SHP77 (cell line): ENCODE measurements at places on chromosomes 16 and 17.
A peak's percentile ranks its signal among the peaks of the same experiment; 100 is the strongest.

DNA sequence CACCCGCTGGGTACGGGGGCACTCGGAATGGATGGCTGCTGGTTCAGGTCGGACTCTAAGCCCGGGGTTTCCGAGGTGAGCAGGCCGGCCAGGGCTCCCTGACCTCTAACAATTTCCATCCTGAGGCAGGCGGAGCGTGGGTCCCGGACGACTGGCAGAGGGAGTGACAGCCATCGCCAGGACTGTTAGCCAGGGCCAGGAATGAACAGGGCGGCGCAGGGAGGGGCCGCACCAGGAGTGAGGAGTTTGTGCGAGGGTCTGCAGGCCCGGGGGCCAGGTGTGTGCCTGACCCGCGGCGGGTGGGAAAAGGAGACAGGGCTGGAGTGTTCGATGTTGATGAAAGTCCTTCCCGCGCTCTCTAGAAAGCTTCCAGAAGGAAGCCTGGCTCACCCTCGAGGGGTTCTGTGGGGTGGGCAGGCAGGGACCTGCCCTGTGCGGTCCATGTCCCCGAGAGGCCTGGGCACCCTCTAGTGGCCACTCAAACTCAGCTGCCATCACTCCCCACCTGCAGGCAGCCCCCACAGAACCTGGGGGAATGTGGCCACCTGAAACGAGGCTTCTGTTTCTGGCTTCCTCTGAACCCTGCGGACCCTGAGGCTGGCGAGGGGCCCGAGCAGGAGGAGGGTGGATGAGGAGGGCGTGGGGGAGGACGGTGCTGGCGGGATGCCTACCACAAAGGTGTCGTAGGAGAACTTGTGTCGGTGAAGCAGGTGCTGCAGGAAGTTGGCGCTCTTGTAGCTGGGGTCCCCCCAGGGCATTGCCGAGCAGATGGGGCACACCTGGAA, 8.2 kb downstream of the RNF166 start:
- no peak for DNase-seq

DNA sequence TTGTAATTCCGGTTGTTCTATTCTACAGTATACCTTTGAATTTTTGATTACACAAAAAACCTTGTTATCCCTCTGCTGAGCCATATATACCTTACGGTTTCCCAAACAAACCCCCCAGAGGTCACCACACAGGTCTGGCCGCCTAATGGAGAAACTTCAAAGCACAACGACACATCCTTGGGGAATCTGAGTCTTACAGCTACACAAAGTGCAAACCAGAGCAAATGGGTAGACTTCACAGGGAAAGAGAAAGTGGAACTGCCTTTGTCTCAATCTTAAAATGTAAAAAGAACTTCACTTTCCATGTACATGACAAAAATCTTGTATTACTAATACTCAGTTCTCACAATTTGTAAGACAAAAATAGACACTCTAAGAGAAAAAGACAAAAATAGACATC, 2.7 kb downstream of the FBXO31 start:
- no peak for DNase-seq

DNA sequence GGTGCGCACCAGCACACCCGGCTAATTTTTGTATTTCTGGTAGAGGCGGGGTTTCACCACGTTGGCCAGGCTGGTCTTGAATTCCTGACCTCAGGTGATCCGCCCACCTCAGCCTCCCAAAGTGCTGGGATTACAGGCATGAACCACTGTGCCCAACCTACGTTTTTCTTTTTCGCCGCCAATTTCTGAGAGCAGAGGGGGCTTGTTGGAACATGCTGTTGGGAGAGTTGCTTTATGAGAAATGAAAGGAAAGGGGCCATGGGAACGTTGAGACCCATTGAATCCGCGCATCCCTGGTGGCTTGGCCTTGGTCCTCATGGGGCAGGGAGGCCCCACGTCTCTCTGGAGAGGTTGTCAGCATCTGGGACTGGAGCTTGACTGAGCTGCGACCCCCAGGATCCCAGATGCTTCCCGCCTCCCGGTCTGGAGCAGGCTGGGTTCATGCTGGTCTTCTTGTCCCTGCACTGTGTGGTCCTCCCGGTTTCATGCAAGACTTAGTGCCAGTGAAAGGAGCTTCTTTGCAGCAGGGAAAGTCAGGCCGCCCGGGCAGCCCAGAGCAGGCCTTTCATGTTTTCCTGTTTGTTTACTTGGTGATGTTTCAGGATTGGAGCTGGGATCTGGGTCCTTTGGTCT, 22.8 kb downstream of the CRISPLD2 start:
- DNase-seq = no peak

DNA sequence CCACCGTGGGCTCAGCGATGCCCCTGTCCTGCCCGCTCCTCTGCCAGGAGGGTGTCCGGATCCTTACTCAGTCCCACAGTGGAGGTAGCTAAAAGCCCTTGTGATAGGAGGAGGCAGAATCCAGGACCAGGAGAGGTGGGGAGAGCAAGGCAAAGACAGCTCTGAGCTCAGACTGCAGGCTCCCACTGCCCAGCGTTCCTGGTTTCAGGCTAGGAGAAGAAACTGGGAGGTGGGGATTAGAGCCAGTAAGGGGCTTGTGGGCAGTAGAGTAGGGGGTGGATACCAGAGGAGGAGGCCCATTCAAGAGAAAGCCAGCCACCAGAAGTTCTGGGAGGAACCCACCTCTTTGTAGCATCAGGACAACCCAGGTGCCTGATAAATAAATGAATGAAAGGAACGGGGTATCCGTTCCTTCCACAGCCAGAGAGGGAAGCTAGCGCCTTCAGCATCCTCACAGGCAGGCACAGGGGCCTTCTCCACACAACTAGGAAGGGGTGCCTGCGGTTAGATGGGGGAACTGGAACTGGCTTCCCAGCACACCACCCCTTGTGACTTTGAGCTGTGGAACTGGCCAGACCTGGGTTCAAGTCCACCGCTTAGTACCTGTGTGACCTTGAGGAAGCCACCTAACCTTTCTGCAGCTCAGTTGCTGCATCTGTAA, 2.3 kb downstream of the IL21R start:
- DNase-seq = no peak

GRCh38 chr17:63774141-63774968, at the start of gene DDX42:
TSS of gene DDX42 (plus strand) at chr17:63774170. CDS start at chr17:63787050, 12,880 bp downstream.
- DNase-seq = peak; percentile 44

DNA sequence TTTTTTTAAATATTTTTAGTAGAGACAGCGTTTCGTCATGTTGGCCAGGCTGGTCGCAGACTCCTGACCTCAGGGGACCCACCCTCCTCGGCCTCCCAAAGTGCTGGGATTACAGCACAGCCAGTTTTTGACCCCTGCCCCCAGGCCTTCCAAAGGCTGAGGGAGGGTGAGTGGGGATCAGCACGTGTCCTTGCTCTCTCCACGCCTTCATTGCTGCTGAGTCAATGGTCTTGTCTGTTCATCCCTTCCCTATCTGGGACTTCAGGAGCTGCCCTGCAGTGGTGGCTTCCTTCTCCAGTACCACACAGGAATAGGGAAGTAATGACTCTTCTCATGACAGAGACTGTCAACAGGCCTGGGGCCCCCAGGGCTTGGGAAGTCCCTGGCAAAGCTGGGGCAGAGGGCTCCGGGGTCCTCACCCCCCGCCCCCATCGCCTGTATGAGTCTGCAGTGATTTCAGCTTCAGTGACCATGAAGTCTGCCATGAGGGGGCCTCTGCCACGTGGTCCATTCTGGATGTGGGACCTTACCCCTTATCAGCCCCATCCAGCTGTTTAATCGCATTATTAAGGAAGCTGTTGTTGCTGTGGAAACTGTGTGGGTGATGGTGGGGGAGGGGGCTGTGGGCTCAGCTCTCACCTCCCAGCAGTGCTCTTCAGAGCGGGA, 6.1 kb downstream of the ABCC3 start:
- DNase-seq = no peak

DNA sequence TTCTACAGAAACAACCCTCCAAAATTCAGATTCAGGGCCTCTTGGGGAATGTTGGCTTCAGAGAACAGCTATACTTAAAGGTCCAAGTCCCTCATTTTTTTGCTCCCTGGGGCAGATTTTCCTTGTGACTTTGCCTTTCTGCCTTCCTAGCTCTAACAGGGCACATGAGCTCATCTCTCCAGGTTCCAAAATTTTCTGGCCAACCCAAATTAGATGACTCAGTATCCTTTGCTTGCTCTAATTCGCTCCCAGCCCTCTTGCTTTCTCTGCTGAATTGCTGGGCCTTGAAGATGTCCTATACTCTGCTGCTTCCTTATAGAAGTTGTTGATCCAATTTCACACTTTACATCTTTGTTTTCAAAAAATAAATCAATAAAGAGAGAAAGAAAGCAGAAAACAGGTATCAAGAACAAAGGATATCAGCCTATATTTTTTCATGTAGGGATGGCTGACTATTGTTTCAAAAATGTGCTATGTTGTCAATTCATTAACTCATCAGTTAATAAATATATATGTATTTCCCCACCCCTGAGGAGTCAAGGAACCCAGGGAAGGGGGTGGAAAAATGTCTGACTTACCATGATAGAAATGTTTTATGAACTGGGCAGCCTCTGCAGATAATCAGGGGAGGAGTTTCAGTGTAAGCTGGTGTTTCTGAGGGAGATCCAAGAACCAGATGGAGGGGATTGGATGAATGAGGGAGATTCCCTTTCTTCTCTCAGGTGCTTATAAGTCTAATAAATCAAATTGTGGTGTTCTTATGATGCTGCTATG, 1.0 kb upstream of the KRTAP4-2 start:
- no peak for DNase-seq

- no peak for DNase-seq
Observed at GRCh38 chr16:28475221-28475620, 3.1 kb upstream of the NPIPB7 start.

DNA sequence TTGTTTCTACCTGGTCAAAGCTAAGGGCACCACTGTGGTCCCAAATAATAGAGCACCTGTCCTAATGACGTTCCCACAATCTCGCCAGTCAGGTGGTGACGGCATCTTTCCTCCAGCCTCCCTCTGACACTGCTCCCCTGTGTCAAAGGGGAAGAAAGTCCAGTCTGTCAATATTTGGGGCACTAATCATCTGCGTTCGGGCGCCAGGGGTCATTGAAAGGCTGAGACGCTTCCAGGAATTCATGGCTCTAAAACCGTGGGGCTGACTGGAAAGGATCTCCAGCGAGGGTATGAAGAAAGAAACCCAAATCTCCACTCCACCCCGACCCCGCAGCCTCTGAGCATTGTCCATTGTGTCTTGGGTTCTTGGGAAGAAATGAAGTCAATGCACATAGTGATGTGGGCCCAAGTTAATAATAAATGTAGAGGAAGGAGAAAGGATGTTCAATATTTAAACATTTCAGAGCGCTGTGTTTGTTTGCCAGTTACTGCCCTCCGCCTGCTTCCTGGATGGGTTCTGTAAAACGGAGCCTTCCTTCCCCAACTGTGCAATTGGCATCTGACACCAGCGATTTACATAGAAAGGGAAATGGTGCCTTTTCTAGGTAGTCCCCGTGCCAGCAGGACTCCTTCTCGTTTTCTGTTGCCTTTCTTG, 103.2 kb downstream of the SOCS1 start:
- peak; percentile 34 for DNase-seq

DNA sequence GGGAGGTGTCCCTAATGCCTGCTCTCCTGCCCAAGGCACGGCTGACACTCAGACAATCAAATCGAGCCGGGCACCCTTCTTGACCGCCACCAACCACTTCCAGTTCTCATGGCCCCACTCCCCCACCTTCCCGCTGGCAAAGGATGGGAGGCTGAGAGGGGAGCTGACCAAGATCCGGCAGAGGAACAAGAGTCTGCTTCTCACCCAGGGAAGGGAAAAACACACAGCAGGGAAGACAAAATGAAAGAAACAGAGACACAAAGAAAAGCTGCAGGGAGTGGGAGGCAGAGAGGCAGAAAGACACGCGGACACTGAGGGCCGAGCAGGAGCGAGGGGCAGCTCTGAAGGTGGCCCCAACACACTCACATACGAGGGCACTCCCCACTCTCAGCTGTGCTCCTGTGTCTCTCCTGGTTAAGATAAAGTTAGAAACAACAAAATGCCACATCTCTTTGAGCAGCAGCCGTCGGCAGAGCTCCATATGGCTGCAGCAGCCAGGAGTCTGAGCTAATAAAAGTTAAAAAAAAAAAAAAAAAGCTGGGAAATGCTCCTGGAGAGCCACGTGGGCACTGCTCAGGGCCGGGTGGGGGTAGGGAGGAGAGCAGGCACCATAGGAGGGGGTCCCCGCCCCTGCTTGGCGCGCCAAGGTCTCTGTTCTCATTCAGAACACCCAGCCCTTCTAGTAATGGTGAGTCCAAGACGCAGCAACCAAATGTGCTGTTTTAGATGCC, 7.4 kb downstream of the LRRC75A start:
- DNase-seq = peak; percentile 79

GRCh38 chr17:15511142-15511541, 43.7 kb upstream of the CDRT4 start:
- no peak for DNase-seq
